ENCODE measurements at places on chromosomes 11 and 22. TPM values are rescaled to one million over a fixed set of nuclear protein-coding genes. Genes with fewer than 3 reads are reported as not detected.

Gene NCR3LG1
- 2.0 TPM for polyA plus RNA-seq

Gene H19
- 4,606 TPM for polyA plus RNA-seq

Gene UPK3A
- polyA plus RNA-seq: 2.3 TPM

Gene UBQLN3
- not detected for polyA plus RNA-seq

Gene SYT7
- 4.9 TPM for polyA plus RNA-seq

- no peak for DNase-seq
Observed at GRCh38 chr11:27319072-27319471, 43.9 kb downstream of the CCDC34 start.

DNA sequence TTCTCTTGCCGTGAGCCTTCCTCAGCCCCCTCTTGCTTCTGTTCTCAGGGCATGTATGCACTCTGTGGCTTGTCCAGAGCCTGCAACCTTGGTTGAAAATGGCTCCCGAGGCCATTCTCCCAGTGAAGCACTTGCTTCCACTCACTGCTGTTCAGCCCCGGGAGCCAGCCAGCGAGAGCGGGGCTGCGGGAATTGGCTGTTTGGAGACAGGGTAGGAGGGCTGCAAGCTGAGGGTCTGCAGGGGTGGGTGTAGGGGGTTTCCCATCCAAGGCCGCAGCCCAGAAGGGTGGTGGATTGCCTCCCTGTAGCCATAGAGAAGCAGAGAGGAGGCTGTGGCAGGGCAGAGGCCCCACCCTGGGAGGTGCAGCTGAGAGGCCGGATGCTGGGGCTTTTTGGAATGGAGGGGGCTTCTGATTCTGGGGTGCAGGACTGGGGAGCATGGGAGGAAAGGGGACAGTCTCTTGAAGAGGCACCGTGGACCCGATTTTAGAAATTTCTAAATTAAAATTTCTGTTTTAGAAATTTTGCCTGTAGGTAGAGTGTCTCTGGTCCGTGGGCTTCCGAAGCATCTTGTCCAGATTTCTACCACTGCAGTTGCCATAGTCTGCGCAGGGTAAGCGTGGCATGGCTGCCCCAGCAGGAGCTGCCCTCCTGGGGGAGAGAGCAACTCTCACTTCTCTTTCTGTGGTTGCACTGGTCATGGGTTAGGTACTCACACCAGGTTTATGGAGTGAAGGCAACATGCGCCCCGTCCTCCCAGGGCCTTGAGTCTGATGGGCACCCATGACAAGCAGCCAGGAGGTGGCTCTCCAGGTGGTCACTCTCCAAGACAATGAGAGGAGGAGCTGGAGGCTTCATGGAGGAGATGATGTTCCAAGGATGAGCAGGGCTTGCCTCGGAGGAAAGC lies 100.2 kb downstream of the TBC1D22A start:
- no peak for DNase-seq

DNA sequence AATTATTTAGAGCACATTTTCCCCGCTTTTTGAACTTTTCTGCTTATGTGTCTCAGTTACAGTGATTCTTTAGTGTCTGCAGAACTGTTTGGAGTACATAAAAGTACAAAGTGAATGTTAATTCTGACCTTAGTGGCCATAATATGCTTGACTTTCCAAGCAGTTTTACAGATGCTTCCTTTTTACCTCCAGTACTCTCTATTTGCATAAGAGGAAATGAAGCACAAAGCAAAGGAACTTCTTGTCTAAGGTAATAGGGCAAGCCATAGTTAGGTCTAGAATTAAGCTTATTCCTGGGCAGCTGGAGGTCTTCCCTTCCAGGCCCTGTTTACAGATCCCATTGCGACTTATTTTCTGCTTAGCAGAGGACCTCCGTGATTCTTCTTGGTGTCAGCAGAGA lies 3.6 kb downstream of the GTPBP1 start:
- DNase-seq: no peak

DNA sequence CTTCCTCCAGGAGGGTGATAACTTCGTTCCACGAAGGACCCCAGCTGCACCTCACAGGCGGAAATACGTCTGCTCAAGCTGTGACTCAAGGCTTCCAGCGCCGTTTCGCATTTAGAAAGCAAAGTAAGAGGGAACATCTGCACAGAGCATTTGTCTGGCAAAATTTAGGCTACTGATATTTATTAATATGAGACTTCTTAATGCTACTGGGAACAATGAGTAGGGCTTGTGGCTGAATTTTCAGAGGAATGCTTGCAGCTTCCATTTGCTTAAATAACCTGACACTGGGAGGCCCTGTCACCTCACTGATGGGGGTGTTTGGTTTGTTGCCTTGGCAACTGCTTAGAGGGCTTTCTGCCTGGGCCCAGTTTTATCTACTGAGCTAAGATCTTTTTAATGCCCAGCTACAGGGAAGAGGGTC lies 14.7 kb upstream of the ST14 start:
- DNase-seq: no peak

- DNase-seq: no peak
Observed at GRCh38 chr22:48778308-48779195, 1049.1 kb downstream of the BRD1 start.

DNA sequence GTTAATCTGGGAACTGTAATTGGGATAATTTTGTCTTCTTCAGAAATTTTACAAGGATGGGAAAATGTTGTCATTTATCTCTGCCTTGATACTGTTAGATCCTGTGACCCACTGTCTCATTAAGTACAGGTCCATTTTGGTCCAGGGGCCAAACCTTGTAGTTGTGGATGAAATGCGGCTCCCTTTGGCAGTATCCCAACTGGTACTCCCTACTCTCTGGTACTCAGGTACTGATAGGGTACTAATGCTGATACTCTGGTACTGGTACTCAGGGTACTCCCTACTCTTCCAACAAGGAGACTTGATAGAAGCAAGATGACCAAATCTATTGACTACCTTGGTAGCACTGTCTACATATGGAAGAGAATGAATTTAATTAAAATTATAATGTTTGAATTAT lies 97.9 kb downstream of the GRAMD1B start:
- DNase-seq: no peak

DNA sequence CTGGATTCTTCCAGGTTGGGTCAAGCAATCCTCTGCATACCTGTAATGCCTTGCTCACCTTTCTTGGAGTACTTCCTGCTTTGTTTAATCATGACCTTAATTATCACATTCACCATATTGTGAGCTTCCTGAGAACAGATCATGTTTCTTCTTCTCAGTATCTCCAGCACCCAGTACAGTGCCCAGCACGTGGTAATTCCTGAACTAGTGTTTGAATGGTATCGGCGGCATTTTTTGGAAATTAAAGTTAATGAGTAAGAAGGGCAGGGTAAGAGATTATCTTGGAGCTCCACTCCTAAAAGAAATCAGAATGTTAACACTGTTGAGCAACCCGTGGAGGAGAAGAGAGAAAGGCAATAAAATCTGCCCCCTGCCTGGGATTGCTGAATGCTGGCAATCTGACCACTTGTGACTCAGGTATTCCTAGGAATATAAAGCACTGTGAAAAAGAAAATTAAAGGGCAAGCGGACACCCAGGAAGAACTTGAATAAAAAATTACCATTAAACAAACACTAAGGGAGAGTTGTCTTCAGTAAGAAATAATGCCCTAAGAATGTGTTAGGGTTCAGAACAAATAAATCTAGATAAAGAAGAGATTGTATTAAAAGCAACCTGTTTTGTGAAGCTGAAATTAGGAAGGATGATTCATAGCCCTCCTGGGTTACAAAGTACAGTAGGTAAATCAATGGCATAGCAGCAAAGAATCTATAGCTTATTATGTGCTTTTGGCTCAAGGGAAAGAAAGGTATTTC lies 92.9 kb downstream of the PDHX start:
- DNase-seq: no peak

- DNase-seq: no peak
Observed at GRCh38 chr11:93155738-93156137, 42.1 kb downstream of the SLC36A4 start.

DNA sequence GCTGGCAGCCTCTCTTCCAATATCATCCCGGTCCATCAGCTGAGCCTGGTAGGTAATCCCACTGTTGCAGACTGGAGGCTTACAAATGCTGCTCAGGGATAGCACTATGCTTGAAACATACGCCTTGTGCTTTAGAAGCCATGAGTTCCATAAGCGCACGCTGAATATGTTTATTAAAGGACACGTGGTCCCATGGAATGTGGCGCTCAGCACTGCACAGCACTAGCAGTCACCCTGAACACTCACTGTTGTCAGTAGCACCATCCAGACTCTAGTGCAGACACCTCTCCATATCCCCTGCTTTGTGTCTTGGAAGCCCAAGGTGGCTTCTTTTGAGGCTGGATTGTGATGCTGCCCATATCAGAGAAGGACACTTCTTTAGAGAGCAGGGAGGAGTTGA lies 120.9 kb downstream of the MAML2 start:
- no peak for DNase-seq

DNA sequence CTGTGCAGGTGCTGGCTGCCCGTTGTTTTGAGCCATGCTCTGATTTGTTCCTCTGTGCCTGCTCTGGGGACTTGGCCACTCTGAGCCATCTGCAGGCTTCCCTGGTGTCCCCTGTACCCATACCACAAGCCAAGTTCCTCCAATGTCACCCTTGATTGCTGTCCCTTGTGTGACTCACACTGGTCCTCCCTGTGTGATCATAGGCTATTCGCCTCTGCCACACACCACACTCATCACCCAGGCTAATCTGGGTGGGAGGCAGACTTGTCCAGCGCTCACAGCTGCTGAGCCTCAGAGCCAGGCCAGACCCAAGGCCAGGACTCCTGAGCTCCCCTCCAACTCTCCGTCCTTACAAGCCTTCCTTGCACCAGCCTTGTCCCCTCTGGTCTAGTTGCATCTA lies 31.7 kb downstream of the IGF2 start:
- no peak for DNase-seq

GRCh38 chr11:112656772-112657428 lies 304.3 kb upstream of the NCAM1 start:
- no peak for DNase-seq

GRCh38 chr11:115897707-115898106 lies 393.5 kb upstream of the CADM1 start:
- no peak for DNase-seq

GRCh38 chr22:23834406-23834792 lies 4.4 kb downstream of the DERL3 start:
- no peak for DNase-seq

GRCh38 chr11:43936076-43936475 lies 6.4 kb upstream of the C11orf96 start:
- DNase-seq: no peak

GRCh38 chr11:71947498-71947897 lies 18.7 kb downstream of the RNF121 start:
- no peak for DNase-seq

Data from left renal cortex interstitium (tissue), 4 donors.